Fibroblast of the aortic adventitia (primary cell): ENCODE measurements at places on chromosomes 12 and 14. TPM values are rescaled to one million over a fixed set of nuclear protein-coding genes. Genes with fewer than 3 reads are reported as not detected.

IGFBP6 gene
- 723 and 2,626 TPM in 2 replicates for total RNA-seq

LGR5 gene
- 7.8 TPM in 1 of 2 replicates, not detected in the other for total RNA-seq

CLECL1 gene
- not detected in 2 replicates for total RNA-seq

DTX3 gene
- total RNA-seq, result 10.5 and 16.9 TPM in 2 replicates

PLA2G1B gene
- not detected in 2 replicates for total RNA-seq

CPNE6 gene
- not detected in 2 replicates for total RNA-seq

FCF1 gene
- 52.2 and 52.3 TPM in 2 replicates for total RNA-seq

SALL2 gene
- total RNA-seq, result 5.3 and 9.0 TPM in 2 replicates

EPYC gene
- not detected in 2 replicates for total RNA-seq

CAPZA3 gene
- total RNA-seq, result not detected in 2 replicates

IL26 gene
- not detected in 2 replicates for total RNA-seq

CELA1 gene
- 0.25 TPM in 1 of 2 replicates, not detected in the other for total RNA-seq

TIMELESS gene
- total RNA-seq, result 1.6 and 15.9 TPM in 2 replicates

NRXN3 gene
- 0.18 and 0.41 TPM in 2 replicates for total RNA-seq

DNA sequence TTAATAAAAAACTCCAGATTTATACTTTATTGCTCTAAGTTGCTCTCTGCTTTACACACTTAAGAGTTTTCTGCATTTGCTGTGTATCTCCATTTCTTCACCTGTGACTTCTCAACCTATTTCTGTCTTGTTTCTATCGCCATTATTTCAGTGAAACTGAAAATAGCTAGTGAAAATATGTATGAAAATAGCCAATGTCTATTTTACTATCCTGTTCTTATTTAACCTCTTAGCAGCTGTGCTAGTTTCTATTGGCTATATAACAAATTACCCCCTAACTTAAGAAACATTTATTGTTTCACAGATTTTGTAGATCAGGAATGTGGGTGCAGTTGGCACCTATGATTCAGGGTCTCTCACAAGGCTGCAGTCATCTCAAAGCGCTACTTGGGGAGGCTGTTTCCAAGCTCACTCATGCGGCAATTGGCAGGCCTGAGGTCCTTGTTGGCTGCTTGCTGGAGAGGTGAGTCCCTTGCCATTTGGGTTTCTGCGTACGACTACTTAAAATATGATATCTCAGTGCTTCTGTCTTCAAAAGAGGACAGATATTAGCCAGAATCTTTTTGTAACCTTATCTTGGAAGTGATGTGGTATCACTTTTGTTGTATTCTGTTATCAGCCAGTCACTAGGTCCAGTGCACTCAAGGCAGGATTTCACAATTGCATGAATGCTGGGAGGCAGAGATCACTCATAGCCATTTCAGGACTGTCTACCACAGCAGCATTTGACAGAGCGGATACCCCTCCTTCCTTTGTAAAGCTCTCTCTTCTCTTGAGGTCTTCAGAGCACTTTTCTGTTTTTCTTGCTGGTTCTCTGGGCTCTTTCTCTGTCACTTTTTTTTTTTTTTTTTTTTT, 7.2 kb downstream of the ERC1 start:
- DNase-seq, result peak; percentile 18

- DNase-seq, result peak; percentile 51
Observed at GRCh38 chr12:50151047-50151687, 16.0 kb downstream of the CERS5 start.

- no peak for DNase-seq
Observed at GRCh38 chr12:53090554-53090953, 6.9 kb upstream of the IGFBP6 start.

DNA sequence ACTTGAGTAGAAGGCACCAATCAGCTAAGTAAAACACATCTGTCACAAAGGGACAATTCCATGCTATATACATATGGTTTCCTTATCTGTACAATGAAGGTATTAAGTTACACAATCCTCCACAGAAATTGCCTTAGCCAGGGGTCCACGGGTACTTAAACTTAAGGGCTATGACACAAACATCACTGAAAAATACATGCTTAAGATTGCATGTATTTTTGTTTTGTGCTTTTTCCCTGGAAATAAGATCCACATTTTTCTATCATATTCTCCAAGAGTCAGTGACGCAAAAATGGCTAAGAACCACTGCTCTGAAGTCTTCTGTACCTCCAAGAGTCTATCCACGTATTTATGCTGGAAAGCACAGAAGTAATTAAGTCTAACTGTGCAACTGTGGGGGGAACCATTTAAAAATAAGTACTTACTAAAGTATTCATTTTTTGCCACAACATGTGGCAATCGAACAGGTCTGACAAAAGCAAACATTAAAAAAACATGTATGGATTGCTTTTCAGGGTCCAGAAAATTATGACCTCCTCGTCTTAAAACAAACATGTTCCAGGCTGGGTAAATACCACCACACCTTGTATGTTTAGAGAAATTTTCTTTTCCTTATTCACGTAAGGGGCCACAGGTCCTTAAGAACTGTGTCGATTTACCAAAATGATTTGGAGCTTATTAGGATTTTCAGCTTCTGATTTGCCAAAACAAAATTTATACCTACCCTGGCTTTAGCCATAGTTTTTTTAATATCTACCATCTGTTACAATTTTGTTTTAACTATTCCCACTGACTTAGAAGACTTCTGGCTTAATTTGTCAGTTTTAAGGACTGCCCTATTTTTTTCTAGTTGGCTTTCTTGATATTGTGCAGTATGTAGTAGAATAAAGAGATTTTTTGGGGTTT, 2.8 kb downstream of the SLC38A2 start:
- peak; percentile 57 for DNase-seq

DNA sequence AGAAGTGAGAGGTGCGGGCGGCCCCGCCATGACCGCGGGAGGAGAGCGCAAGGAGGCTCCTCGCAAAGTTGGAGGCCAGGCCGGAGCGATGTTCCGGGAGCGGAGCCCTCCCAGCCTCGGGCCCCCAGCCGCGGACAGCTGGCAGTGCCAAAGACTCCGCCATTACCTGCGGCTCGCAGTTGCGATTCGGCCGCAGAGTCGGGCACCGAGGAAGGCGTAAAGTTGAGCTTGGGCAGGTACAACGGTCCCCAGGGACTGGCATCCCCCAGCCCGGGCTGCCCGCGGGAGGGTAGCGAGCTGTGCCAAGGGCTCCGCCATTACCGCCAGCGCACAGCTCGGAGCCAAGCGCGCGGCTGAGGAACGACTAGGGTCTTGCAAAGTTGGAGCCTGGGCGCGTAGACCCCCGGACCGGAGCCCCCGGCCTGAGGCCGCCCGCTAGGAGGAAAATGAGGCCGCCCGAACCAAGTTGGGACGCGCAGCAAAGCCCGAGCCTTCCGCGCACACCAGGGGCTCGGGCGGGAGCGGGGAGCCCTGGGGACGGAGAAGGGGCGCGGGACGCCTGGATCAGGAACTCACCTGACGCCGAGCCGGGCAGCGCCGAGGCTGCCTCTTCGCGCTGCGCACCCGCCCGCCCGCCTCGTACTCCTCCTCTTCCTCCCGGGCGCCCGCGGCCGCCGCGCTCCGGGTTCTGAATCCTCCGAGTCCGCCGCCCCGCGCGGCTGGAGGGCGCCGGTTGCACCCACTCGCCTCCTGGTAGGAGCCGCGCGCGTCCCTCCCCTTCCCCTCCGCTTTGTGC, 677 bp downstream of the NOS1 start:
- DNase-seq, result no peak

DNA sequence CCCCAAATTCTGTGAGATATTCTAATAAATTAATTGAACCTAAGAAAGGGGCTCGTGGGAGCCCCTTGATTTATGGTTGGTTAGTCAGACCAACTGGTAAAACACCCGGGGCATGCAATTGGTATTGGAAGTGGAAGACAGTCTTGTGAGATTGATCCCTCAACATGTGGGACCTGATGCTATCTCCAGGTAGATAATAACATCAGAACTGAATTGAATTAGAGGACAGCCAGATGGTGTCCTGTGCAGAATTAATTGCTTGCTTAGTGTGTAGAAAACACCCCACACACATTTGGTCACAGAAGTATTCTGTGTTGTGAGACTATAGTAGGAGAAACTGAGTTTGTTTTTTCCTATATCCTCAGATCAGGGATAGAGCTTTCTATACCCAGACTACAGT, 22.0 kb downstream of the PYROXD1 start:
- no peak for DNase-seq

GRCh38 chr14:88023658-88024187, 18.8 kb downstream of the GPR65 start:
- DNase-seq, result no peak

GRCh38 chr14:101590062-101590461, 28.8 kb downstream of the DIO3 start:
- no peak for DNase-seq

- DNase-seq, result no peak
Observed at GRCh38 chr14:94675036-94675435, 62.8 kb downstream of the SERPINA3 start.

- no peak for DNase-seq
Observed at GRCh38 chr12:93536111-93536765, 36.2 kb upstream of the SOCS2 start.

- DNase-seq, result no peak
Observed at GRCh38 chr12:104964856-104965205, 6.7 kb upstream of the SLC41A2 start.

DNA sequence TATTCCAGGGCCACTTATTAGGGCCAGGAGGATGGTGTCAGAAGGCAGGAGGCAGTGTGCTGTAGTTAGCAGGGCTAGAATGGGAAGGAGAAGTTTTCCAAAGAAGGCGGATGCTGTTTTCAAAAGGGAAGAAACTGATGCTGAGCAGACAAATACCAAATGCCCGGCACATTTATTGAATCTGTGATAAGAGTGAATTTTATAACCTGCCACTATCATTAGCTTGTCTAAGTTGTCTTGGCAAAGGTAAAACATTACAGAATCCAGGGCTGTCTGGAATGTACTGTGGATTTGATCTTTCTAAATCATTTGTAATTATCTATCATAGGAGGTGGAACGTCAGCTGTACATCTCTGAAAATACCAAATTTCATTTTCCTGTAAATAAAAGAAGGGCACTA, 40.8 kb downstream of the NDUFA12 start:
- no peak for DNase-seq

DNA sequence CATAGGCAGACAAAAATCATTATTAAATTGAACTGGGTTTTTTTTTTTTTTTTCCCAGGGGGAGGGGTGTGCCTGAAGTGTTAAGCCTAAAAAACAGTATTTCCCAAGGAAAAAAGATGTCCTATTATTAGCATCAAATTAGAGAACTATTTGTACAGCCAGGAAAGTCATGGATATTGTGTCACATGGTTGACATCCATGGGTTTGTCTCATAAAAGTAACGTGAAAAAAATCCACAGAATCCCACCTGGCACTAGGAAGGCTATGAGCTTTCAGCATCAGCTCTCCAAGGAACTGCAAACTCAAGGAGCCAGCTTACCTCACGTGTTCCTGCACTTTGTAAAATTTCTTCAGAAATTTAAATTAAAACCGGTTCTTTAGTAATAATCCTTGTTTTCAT, 69.1 kb upstream of the EGLN3 start:
- no peak for DNase-seq

- no peak for DNase-seq
Observed at GRCh38 chr12:120438495-120439198, 734 bp downstream of the COX6A1 start.

DNA sequence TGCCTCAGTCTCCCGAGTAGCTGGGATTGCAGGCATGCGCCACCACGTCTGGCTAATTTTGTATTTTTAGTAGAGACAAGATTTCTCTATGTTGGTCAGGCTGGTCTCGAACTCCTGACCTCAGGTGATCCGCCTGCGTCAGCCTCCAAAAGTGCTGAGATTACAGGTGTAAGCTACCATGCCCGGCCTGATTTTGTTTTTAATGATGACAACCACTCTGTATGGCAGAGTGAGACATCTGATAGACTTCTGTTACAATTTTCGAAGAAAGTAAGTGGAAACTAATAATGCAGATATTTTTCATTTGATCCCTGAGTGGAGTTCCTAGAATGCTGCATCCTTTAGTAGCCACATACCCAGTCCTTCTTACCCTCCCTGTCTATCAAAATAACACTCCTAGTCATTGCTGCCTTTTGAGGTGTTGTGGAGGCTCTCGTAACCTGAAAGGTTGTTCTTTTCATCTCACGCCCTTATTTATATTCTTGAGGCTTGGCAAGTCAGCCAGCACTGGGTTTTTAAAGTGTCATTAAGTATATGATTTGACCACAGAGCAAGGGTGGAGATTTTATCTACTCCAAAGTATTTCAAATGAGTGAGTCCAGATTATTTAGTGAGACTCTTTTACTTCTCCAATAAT, 5.9 kb upstream of the EID3 start:
- no peak for DNase-seq

- peak; percentile 30 for DNase-seq
Observed at GRCh38 chr14:70821584-70822529, 12.5 kb upstream of the MAP3K9 start.

DNA sequence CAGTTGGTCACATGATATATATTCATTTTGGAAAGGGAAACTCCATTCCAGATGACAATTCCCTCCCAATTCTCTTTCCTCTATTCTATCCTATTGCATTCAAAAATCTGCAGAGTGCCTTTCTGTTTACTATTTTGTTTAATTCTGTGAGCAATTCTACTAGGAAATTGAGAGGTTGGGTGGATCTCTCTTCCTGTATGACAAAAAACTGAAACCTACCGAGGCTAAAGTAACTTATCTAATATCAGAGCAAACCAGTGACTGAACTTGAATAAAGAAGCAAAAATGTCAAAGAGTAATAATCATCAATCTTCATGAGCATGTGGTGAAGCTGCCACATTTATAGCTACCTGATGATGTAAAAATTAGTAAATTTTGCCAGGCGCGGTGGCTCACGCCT, 16.6 kb upstream of the ACTN1 start:
- no peak for DNase-seq

DNA sequence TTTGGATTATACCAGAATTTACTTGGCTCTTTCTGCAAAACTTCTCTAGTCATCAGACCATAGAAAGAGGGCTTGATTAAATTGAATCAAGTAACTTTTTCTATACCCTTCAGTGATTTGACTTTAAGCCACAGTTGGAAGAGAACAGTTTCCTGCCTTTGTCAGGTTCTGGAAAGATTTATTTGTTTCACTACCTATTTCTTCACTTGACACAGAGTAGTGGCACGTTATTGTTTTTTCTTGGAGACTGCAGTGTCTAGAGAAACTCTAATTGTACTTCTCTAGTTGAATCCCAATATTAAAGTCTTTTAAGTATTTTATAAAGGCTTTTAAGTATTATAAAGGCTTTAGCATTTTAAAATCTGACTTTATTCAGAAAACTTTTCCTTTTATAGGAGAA, 138.1 kb downstream of the TMEM117 start:
- DNase-seq, result no peak

- DNase-seq, result peak; percentile 72
Observed at GRCh38 chr14:92726135-92726932, 22.1 kb downstream of the LGMN start.

DNA sequence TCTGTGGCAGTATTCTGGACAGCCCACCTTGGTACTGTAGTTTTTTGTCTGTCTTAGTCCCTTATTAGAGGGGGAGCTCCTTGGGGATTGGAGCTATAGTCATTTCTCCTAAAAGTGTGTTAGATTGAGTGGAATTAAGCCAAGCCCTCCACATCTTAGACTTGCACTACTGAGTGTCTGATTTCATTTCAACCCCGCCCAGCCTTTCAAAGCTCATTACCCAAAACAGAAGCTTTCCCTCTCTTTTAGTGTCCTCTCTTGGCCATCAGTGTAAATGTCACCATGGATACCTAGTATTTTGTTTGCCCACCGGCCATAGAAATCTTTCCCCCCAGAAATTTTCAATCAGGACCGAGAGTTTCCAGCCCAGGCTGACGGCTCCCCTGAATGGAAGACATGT, 74.5 kb downstream of the LRRC74A start:
- DNase-seq, result no peak
